ENCODE measurements at places on chromosomes 12 and 14.

DNA sequence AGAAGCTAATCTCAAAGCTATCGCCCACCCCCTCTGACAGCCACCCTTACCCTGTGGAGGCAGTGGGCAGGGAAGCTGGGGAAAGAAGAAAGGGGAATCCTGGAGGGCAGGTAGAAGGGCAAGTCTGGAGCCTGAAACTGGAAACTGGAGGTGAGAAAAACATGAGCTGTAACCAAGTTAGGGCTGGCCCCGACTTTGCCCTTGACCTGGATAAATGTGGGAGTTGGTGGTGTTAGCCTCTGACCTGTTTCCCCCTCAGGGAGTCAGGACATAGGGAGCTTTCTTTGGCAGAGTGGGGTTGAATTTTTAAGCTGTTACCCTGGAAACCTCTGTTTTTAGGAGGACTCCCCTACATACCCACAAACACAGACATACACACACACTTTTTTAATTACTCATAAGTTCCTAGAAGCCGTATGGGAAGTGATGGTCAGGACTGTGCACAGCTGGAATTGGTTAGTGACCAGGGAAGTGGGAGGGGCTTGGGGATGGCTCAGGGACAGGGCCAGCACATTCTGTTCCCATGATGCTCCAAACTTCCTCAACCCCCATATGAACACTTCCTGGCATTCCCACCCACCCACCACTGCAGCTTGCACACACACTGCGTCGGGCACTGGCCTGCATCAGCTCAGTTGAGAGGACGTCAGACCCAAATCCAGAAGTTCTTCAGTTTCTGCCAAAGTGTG lies 5.0 kb upstream of the MMP19 start:
- H3K4me1 ChIP-seq: peaks cover 4% of the 10 kb centered on the region
- H3K27me3 ChIP-seq: peaks cover 24% of the 10 kb centered on the region
- DNase-seq: no peak
- H3K36me3 ChIP-seq: no peaks in the 10 kb centered on the region
- H3K4me3 ChIP-seq: peak overlapping the region; percentile 47

DNA sequence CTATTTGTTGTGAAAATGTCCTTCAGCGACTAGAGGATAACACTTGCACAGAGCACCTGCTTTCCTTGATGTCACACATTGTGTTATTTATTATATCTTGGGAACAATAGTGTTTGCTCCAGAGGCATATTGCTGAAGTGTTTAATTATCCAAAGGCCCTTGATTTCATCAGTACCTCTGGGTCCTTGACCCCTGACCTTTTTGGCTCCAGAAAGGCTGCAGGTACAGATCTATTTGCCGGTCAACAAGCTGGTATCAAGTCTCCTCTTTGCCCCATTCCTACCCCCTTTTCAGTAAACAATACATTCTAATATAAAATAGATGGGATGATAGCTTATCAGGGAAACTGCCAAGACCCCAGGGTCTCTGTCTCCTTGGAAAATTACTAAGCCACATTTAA lies 206.8 kb downstream of the DACT1 start:
- H3K27ac ChIP-seq: no peak overlapping the region
- no peak overlapping the region for H3K4me3 ChIP-seq
- no peaks in the 10 kb centered on the region for H3K4me1 ChIP-seq
- no peaks in the 10 kb centered on the region for H3K27me3 ChIP-seq
- no peak for DNase-seq
- no peaks in the 10 kb centered on the region for H3K36me3 ChIP-seq

GRCh38 chr12:75943730-75944096 lies 87.9 kb downstream of the PHLDA1 start:
- H3K27me3 ChIP-seq: no peaks in the 10 kb centered on the region
- no peak overlapping the region for H3K27ac ChIP-seq
- no peak for DNase-seq
- peaks cover 20% of the 10 kb centered on the region for H3K4me1 ChIP-seq

DNA sequence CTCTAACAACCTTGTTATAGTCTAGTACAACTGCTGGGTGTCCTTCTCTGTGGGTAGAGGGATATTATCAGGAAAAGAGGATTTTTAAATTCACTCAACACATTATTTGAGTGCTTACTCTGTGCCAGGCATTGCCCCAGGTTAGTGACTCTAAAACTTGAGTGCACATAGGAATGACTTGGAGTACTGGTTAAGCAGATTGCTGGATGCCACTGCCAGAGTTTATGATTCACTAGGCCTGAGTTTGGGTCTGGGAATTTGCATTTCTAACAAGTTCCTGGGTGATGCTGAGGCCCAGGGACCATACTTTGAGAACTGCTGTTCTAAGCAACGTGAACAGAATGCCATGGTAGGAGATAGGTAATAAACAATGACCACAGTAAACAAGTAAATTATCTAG lies 96.6 kb downstream of the CFAP54 start:
- H3K4me1 ChIP-seq: peaks cover 8% of the 10 kb centered on the region
- no peak overlapping the region for H3K4me3 ChIP-seq
- H3K27me3 ChIP-seq: peaks cover 32% of the 10 kb centered on the region
- H3K36me3 ChIP-seq: no peaks in the 10 kb centered on the region

DNA sequence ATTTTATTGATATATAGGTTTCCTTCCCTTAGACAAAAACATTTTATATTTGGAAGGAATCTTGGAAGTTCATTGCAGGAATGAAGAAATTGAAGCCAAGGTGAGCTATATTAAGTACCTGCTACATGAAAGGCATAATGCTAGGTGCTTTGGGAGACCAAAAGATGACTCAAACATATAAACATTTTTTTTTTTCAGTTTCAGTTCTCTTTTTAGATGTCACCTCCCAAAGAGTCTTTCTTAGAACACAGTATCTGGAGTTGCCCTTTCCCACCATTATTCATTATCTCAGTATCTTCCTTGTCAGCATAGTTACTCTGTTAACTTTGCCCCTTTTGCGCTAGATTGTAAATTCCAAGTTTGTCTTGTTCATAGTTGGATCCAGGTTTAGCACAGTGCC lies 1.1 kb downstream of the LIN52 start:
- DNase-seq: no peak
- H3K4me1 ChIP-seq: peaks cover 20% of the 10 kb centered on the region
- peak overlapping the region; percentile 99 for H3K27ac ChIP-seq
- peak overlapping the region; percentile 100 for H3K4me3 ChIP-seq

DNA sequence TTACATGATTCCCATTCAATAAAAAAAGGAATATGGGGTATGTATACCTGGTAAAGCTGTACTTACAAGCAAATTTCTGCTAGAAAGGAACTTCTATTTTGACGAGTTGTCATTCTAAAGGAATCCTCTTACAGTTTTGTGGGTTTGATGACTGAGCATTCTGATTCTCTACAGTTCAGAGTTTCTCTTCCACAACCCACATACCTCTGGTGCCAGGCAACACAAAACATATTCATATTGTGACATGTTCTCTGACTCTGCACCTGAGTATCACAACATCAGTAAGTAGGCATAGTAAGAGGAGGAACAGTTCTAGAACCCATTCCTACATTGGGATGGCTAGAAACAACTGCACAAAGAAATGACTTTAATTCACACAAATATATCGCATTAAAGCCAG lies 636.6 kb downstream of the MED13L start:
- no peaks in the 10 kb centered on the region for H3K36me3 ChIP-seq
- no peaks in the 10 kb centered on the region for H3K4me1 ChIP-seq
- H3K27ac ChIP-seq: no peak overlapping the region
- H3K4me3 ChIP-seq: no peak overlapping the region
- no peak for DNase-seq

DNA sequence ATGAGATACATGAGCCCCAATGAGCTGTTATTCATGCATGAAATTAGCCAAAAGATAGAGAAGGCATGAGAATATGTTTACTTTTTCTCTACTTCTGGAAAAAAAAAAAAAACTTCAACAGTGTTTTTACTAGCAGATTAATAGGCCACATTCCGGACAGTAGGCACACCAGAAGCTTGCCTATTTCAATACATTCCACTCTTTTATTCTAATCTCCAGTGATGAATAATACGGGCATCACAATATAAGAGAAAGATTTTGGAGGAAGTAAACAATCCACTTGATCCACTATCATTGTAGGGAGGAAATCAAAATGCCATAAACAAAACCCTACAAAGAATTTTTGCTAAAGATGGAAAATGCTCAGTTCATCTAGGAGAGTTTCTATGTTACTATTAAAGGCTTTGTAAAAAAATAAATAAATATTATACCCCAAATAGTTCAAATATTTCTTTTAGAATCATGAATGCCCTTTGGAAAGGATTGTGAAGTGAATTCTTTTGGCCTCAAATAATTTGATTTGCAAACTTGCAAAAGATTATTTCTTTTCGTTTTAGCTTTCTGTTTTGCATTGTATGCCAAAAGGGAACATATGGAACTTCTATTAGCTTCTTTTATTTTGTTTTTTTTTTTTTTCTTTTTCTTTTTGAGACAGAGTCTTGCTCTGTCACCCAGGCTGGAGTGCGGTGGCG lies 232.6 kb downstream of the EPS8 start:
- H3K36me3 ChIP-seq: peaks cover 21% of the 10 kb centered on the region
- DNase-seq: no peak
- H3K4me3 ChIP-seq: no peak overlapping the region
- H3K27me3 ChIP-seq: no peaks in the 10 kb centered on the region
- H3K4me1 ChIP-seq: no peaks in the 10 kb centered on the region

- H3K4me1 ChIP-seq: no peaks in the 10 kb centered on the region
- DNase-seq: no peak
- H3K4me3 ChIP-seq: no peak overlapping the region
- H3K36me3 ChIP-seq: peaks cover 3% of the 10 kb centered on the region
Measured at GRCh38 chr12:118436986-118437385, 60.6 kb downstream of the SUDS3 start.

GRCh38 chr14:104694475-104694950 lies 5.1 kb downstream of the INF2 start:
- H3K27ac ChIP-seq: peak overlapping the region; percentile 80
- no peak for DNase-seq
- H3K36me3 ChIP-seq: peaks cover 10% of the 10 kb centered on the region
- peaks cover 27% of the 10 kb centered on the region for H3K4me1 ChIP-seq
- H3K27me3 ChIP-seq: no peaks in the 10 kb centered on the region

DNA sequence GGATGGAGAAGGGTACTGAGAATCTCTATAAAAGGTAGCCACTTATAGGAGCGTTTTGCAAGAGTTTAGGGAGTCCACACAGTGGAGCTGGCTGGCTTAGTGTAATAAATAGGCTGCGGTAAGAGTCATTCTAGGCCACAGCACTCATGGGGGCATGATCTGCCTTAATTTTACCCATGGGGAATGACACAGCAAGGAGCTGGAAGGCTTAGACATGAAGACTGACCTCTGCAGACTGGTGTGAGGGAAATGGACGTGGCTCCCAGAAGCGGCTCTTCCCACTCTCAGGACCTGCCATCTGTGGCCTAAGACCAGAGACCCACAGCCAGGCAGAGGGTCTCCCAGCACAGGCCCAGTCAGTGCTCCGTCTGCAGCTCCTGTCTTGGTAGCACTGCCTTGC lies 173.3 kb downstream of the PPM1H start:
- no peak overlapping the region for H3K4me3 ChIP-seq
- no peak overlapping the region for H3K27ac ChIP-seq
- H3K36me3 ChIP-seq: no peaks in the 10 kb centered on the region
- DNase-seq: no peak

DNA sequence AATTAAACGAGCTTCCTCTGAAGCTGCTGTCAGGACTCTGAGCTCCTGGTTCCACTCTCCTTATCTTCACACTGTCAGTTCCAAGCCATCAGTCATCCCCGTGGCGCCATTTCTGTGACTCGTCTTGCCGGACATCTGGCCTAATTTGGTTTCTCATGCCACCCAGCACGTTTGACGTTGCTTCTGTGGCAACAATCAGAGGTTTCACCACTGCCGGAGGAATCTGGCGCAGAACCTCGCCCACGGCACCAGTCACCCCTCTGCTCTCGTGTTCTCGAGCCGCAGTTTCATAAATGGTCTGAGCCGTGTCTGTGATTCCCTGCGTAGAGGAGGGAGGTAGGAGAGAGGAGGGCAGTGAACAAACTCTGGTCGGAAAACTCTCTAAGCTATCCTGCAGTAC lies 29.7 kb downstream of the BDKRB1 start:
- no peaks in the 10 kb centered on the region for H3K4me1 ChIP-seq
- H3K27ac ChIP-seq: no peak overlapping the region
- H3K36me3 ChIP-seq: peaks cover 24% of the 10 kb centered on the region
- no peak for DNase-seq

DNA sequence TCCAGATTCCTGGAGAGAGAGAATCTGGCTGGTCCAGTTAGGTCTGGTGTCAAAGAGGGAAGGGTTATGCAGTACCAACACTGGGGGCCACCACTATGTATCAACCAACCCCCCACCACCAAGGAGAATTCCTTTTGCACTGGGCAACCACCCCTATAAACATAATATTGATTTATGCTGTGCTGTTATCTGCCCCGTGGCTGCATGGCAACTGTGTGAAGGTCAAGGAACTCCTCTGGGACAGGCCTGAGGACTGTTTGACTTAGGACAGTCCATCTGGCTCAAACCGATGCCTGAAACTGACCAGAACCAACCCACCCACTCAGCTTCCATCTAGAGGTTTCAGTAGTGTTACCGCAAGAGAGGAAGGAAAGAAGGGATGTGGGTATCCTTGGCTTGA lies 20.5 kb downstream of the PLEKHH1 start:
- no peak for DNase-seq
- H3K36me3 ChIP-seq: no peaks in the 10 kb centered on the region
- no peak overlapping the region for H3K27ac ChIP-seq

DNA sequence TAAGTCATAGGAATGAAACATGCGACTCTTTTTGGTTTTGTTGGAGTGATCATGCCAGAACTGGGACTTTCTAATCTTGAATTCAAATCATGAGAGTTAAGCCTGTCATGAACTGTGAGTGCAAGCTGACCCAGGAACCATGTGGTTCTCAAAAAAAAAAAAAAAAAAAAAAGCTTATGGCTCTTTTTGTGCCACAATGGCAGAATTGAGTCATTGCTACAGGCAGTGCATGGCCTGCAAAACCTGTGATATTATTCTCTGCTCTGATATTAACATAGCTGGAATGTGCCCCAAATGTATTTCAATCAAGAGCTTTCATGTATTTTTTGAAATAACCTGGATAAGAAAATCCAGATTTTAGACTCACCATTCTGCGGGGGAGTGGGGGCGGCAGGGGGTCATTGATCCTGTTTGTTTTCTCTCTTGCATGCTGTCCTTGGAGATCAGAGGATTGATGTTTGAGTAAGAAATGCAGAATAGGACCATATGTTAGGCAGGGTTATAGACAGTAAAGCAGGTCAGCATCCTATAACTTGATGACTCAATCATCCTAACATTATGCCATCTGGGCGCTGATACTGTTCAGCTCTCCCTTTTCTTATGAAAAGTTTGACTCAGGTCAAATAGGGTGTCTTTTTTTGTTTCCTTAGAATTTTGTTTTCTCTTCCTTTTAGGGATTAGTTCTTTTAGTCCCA lies 797.4 kb downstream of the DIO2 start:
- H3K4me1 ChIP-seq: no peaks in the 10 kb centered on the region
- no peak overlapping the region for H3K27ac ChIP-seq
- H3K27me3 ChIP-seq: no peaks in the 10 kb centered on the region
- no peaks in the 10 kb centered on the region for H3K36me3 ChIP-seq
- no peak overlapping the region for H3K4me3 ChIP-seq

- H3K27ac ChIP-seq: no peak overlapping the region
- no peak overlapping the region for H3K4me3 ChIP-seq
- DNase-seq: no peak
- no peaks in the 10 kb centered on the region for H3K27me3 ChIP-seq
Measured at GRCh38 chr14:62689733-62690132, 355.5 kb downstream of the KCNH5 start.

Measured in stimulated activated naive B cell treated with anti-CD40 and anti-IgM and Interleukin-4, amounts not matched to agents 10 μg/mL and 1 μg/mL and 100 μg/mL, for 72 hours (primary cell).